ENCODE measurements at places on chromosomes 16 and 17. TPM values are rescaled to one million over a fixed set of nuclear protein-coding genes. Genes with fewer than 3 reads are reported as not detected.

DNA sequence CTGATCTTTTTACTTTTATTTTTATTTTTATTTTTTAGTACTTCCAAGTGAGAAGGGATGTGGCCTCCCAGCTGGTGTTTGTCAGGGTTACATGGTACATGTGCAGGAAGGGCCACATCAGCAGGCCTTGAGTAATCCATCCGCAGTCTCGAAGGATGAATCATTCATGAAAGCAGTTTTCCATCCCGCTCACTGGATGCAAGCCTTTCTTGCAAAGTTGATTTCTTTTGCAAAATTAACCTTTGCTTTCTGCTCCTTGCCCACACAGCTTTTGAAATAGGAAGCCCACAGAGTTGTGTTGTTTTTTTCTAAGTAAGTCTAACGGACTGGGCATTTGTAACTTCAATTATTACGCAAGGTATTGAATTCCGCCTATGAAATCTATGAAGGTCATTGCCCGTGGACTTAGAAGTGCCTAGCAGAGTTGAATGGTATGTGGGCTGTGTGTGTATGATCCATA, 157.4 kb downstream of the PRKCA start:
- peaks cover 7% of the 10 kb centered on the region for H3K4me1 ChIP-seq
- H3K27me3 ChIP-seq = no peaks in the 10 kb centered on the region
- H3K4me3 ChIP-seq = no peak overlapping the region
- DNase-seq = no peak
- peak overlapping the region; percentile 47 for H3K27ac ChIP-seq
- H3K36me3 ChIP-seq = no peaks in the 10 kb centered on the region

DNA sequence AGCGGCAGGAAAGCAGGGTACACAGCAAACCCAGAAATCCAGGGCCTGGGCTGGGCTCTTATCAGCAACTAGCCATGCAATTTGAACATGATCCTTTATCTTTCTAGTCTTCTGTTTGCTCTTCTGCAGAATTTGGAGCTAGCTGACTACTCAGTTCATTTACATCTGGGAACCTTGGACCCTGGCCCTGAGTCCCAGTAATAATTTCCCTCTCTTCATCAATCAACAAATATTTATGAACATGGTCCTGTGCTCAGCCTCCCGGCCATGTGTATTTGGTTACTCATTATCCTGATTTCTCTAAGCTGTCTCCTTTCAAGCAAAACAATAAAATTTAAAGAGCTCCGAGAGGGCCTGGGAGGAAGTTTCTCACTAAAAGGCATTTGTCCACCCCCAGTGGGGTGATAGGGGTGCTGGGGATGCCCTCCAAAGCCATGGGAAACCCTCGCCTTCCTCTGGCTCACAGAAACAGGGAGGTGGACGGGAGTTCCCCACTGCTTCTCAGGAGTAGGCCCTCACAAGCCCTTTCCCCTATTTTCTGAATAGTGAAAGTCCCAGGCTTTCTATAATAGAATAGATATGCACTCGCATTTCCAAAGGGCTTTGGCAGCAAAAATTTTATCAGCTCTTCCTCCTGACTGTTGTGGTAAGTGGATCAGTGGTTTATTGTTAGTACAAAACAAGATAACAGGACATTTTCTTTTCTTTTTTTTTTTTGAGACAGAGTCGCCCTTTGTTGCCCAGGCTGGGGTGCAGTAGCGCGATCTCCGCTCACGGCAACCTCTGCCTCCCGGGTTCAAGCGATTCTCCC, 6.9 kb upstream of the WDR59 start:
- H3K4me3 ChIP-seq = peak overlapping the region; percentile 31
- H3K4me1 ChIP-seq = peaks cover 48% of the 10 kb centered on the region
- peak; percentile 54 for DNase-seq
- H3K27me3 ChIP-seq = no peaks in the 10 kb centered on the region
- H3K36me3 ChIP-seq = no peaks in the 10 kb centered on the region
- H3K27ac ChIP-seq = peak overlapping the region; percentile 93

Gene PLCG2
- 23.1 TPM for total RNA-seq

Gene NRN1L
- not detected for total RNA-seq

DNA sequence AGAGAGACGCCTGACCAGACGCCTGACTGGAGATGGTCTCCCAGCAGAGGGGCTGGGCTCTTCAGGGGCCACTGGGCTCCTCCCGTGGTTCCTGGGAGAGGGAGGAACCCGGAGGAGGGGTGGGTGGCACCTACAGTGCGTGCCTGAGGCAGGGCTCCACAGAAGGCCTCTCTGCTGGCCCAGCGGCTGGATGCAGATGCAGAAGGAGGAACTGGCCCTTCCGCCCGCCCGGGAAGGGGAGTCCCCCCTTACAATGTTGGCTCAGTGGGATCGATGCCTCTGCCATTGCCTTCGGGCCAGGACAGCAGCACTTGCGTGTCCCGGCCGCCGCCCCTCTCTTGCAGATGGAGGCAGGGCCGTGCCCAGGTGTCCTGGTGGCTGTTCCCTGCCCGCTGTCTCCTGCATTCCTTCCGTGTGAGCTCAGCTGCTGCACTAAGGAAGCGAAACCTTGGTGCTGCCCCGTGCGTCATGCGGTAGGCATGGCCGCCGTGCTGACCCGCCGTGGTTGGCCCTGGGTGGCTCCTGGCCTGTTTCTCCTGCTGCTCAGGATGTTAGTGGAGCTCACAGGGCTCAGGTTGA, 15.1 kb downstream of the BAIAP2 start:
- H3K4me3 ChIP-seq = no peak overlapping the region
- no peaks in the 10 kb centered on the region for H3K27me3 ChIP-seq
- DNase-seq = no peak

Gene C17orf67
- 0.62 TPM for total RNA-seq

- no peak overlapping the region for H3K27ac ChIP-seq
- no peaks in the 10 kb centered on the region for H3K36me3 ChIP-seq
- H3K4me1 ChIP-seq = peaks cover 50% of the 10 kb centered on the region
These were observed 22.9 kb downstream of the ABCC3 start for GRCh38 chr17:50657627-50658026.

- H3K36me3 ChIP-seq = no peaks in the 10 kb centered on the region
- H3K4me1 ChIP-seq = peaks cover 31% of the 10 kb centered on the region
- H3K27ac ChIP-seq = peak overlapping the region; percentile 89
These were observed 633 bp upstream of the NOL3 start for GRCh38 chr16:67169642-67170167.

Gene STX4
- total RNA-seq = 52.8 TPM

Gene CLEC19A
- not detected for total RNA-seq

Gene HP
- total RNA-seq = 47,830 TPM

DNA sequence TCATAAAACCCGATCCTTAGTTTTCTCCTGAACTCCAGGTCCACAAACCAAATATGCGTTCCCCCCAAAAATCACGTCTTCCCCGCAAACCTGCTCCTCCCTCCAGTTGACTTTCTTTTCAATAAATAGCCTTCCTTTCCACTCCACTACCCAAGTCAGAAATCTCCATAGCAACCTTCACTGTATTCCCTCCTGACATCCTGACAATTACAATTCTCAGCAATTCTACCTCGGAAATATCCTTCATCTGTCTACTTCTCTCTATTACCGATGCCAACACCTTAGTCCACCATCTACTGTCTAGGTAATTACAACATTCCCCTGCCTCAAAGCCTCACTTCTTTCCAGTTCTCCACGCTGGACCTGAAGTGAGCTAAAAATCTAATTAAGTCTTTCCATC, 50.7 kb downstream of the SMURF2 start:
- no peaks in the 10 kb centered on the region for H3K36me3 ChIP-seq
- H3K4me3 ChIP-seq = no peak overlapping the region
- no peak for DNase-seq
- no peaks in the 10 kb centered on the region for H3K27me3 ChIP-seq
- no peak overlapping the region for H3K27ac ChIP-seq

Gene DYNLRB2
- total RNA-seq = not detected

- no peaks in the 10 kb centered on the region for H3K36me3 ChIP-seq
- H3K27ac ChIP-seq = no peak overlapping the region
- H3K27me3 ChIP-seq = no peaks in the 10 kb centered on the region
- no peak overlapping the region for H3K4me3 ChIP-seq
- no peak for DNase-seq
These were observed 5.3 kb downstream of the CMTM4 start for GRCh38 chr16:66691234-66691633.

DNA sequence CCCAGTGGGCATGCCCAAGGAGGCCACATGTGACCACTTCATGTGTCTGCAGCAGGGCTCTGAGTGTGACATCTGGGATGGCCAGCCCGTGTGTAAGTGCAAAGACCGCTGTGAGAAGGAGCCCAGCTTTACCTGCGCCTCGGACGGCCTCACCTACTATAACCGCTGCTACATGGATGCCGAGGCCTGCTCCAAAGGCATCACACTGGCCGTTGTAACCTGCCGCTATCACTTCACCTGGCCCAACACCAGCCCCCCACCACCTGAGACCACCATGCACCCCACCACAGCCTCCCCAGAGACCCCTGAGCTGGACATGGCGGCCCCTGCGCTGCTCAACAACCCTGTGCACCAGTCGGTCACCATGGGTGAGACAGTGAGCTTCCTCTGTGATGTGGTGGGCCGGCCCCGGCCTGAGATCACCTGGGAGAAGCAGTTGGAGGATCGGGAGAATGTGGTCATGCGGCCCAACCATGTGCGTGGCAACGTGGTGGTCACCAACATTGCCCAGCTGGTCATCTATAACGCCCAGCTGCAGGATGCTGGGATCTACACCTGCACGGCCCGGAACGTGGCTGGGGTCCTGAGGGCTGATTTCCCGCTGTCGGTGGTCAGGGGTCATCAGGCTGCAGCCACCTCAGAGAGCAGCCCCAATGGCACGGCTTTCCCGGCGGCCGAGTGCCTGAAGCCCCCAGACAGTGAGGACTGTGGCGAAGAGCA, 4.4 kb downstream of the WFIKKN2 start:
- H3K27ac ChIP-seq = no peak overlapping the region
- no peaks in the 10 kb centered on the region for H3K4me1 ChIP-seq
- no peak for DNase-seq
- no peaks in the 10 kb centered on the region for H3K27me3 ChIP-seq
- H3K36me3 ChIP-seq = no peaks in the 10 kb centered on the region

Gene FOXO3B
- 0.49 TPM for total RNA-seq

GRCh38 chr16:26705346-26705745, 361.4 kb upstream of the C16orf82 start:
- H3K36me3 ChIP-seq = no peaks in the 10 kb centered on the region
- H3K27ac ChIP-seq = no peak overlapping the region
- H3K4me1 ChIP-seq = no peaks in the 10 kb centered on the region
- H3K27me3 ChIP-seq = no peaks in the 10 kb centered on the region
- H3K4me3 ChIP-seq = no peak overlapping the region
- no peak for DNase-seq

GRCh38 chr17:78512976-78513375, 64.2 kb downstream of the DNAH17 start:
- H3K27me3 ChIP-seq = no peaks in the 10 kb centered on the region
- H3K4me1 ChIP-seq = no peaks in the 10 kb centered on the region
- no peak overlapping the region for H3K27ac ChIP-seq
- no peaks in the 10 kb centered on the region for H3K36me3 ChIP-seq

GRCh38 chr16:35195173-35195863, 1735.9 kb downstream of the TP53TG3F start:
- no peaks in the 10 kb centered on the region for H3K4me1 ChIP-seq
- no peaks in the 10 kb centered on the region for H3K27me3 ChIP-seq
- H3K27ac ChIP-seq = no peak overlapping the region
- no peaks in the 10 kb centered on the region for H3K36me3 ChIP-seq
- DNase-seq = no peak

DNA sequence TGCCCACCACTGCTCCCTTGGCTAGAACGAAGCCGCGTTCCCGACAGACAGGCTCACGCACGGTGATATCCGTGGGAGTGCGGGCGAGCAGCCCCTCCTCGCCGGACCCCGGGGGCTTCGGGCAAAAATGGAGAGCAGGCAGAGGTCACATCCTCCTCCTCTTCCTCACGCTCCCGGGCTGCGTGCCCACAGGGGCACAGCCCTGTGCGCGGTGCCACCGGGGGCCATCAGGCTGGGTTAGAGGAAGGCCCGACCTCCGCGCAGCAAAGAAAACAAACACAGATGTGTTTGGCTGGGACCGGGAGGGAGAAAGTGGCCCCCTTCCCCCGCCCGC, 519 bp upstream of the NTN1 start:
- no peaks in the 10 kb centered on the region for H3K36me3 ChIP-seq
- peak overlapping the region; percentile 73 for H3K4me3 ChIP-seq
- peaks cover 15% of the 10 kb centered on the region for H3K4me1 ChIP-seq
- H3K27me3 ChIP-seq = no peaks in the 10 kb centered on the region
- no peak overlapping the region for H3K27ac ChIP-seq
- no peak for DNase-seq

Gene WNT9B
- total RNA-seq = not detected

Gene CBX4
- 12.8 TPM for total RNA-seq

Gene NOG
- not detected for total RNA-seq

Gene G6PC1
- total RNA-seq = 162 TPM

DNA sequence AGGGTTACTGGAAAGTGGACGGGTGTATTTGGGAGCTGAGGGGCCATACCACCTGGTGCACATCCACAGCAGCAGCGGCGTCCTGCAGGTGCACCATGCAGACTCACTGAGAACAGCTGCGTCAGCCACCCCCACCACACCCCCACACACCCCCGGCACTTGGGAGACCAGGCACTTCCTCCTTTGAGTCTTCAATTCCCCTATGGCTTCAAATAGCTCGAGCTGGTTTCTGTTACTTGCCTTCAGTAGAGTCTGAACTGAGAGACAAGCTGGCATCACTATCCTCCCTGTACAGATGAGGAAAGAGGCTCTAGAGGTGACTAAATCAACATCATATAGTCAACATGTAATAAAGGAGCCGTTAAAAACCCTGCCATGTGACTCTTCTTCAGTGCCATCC, 15.4 kb downstream of the CUEDC1 start:
- H3K27ac ChIP-seq = no peak overlapping the region
- no peak overlapping the region for H3K4me3 ChIP-seq
- no peak for DNase-seq
- no peaks in the 10 kb centered on the region for H3K4me1 ChIP-seq

- H3K4me1 ChIP-seq = no peaks in the 10 kb centered on the region
- no peak overlapping the region for H3K4me3 ChIP-seq
- DNase-seq = no peak
These were observed 34.0 kb downstream of the ITGB3 start for GRCh38 chr17:47287639-47288038.

- no peak overlapping the region for H3K4me3 ChIP-seq
- peak; percentile 5 for DNase-seq
- no peaks in the 10 kb centered on the region for H3K4me1 ChIP-seq
These were observed 43.5 kb downstream of the ARHGAP17 start for GRCh38 chr16:24971718-24972117.

DNA sequence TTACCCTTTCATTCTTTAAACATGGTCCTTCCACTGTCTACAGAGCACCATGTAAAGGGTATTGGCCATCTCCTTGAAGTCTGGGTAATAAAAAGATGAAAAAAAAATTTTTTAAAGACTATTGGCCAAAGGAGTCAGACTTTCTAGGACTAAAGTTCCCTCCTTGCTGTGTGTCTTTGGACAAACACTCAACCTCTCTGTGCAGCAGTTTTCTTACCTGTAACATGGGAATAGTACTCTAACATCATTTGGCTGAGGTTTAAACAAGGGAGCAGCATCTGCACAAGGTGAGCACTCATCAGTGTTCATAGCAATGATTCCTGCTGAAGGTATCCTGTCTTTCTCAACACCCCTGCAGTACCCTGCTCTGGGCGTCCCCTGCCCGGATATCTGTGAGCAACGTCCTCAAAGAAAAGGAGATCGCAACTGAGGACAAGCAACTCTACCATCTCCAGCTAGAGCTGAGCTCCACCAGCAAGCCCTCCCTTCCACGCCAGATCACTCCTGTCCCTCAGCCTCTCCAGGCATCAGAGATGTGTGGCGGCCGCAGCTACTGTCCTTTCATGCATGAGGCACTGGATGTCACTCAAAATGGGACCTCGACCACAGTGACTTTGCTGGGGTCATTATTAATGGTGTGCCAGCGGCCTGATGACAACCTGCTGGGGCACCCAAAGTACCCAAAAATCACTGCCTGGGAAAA, 29.5 kb upstream of the RPH3AL start:
- no peak overlapping the region for H3K4me3 ChIP-seq
- DNase-seq = no peak
- no peaks in the 10 kb centered on the region for H3K4me1 ChIP-seq
- no peak overlapping the region for H3K27ac ChIP-seq
- H3K36me3 ChIP-seq = no peaks in the 10 kb centered on the region

Gene CEP112
- total RNA-seq = 4.3 TPM
